HuH-7.5 (cell line): ENCODE measurements at places on chromosomes 13 and 19.

DNA sequence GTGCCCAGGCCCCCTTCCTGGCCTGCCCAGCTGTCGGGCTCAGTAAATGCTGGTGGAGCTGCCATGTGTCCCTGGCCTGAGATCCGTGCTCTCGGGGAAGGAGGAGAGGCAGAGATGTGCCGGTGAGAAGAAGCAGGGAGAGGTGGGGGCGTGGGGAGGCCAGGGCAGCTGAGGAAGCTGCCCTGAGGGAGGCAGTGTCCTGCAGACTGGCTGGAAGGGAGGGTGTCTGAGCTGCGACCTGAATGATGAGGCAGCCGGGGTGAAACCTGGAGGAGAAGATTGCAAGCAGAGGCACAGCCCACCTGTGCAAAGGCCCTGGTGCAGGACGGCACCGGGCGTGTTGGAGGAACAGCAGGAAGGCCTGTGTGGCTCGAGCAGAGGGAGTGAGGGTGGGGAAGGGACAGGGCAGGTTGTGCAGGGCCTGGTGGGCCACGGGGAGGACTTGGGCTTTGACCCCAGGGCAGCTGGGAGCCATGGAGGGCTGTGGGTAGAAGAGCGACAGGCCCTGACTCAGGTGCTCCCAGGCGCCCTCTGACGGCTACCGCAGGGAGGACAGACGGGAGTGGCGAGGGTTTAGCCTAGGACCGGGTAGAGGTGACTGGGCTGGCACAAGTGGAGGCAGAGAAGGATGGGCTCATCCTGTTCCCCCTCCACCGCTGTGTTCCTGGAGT lies 14.0 kb upstream of the CELF5 start:
- DNase-seq = peak; percentile 96

GRCh38 chr13:30308548-30308947 lies 1.2 kb upstream of the KATNAL1 start:
- no peak for DNase-seq

DNA sequence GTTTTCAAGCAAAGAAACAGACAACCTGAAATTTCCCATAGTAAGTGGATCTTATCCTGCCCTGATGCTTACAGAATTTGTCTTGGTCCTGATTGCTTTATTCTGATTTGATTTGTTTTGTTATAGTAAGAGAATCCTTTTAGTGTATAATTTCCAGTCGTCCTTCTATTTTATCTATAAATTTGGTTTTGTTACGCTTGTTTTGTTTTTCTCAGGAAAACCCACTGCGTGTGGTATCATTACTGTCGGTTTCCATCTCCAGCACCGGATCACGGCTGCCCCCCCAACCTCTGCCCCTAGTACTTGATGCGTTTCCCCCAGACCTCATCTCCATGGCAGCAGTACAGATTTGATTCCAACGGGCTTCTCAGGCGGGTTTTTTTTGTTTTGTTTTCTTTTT lies 58.0 kb upstream of the PDCD5 start:
- no peak for DNase-seq

- no peak for DNase-seq
Measured at GRCh38 chr13:99314640-99315176, 7.5 kb upstream of the GPR183 start.

GRCh38 chr13:98503175-98504028 lies 73.5 kb downstream of the STK24 start:
- DNase-seq = no peak

DNA sequence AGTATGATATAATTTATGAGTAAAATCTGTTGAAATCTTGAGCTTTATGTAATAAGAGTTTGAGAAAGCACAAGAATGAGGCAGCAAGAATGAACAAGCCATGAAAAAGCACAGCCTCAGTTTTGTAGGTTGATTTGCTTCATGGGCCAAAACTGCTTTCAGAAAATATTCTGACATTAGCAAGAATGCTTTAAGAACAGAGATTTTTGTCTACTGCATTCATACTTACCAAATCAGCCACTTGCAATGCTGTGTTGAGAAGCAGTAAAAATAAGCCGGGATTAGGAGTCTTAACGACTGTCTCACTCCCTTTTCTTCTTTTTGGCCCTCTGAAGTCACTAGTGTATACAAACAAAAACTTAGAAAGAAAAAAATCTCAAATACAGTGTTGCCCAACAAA lies 114.5 kb downstream of the POSTN start:
- no peak for DNase-seq
